Lung (tissue), 17 donors: ENCODE measurements at places on chromosomes 6 and 20. TPM values are rescaled to one million over a fixed set of nuclear protein-coding genes. Genes with fewer than 3 reads are reported as not detected.
A peak's percentile ranks its signal among the peaks of the same experiment; 100 is the strongest.

Gene FAM229B
- total RNA-seq = 26.2 TPM

- H3K27ac ChIP-seq = no peak overlapping the region
- H3K4me1 ChIP-seq = no peaks in the 10 kb centered on the region
- no peak overlapping the region for H3K4me3 ChIP-seq
- no peaks in the 10 kb centered on the region for H3K27me3 ChIP-seq
- DNase-seq = peak; percentile 81
Measured at GRCh38 chr6:65161661-65162060, 545.4 kb downstream of the EYS start.

- no peaks in the 10 kb centered on the region for H3K27me3 ChIP-seq
- peaks cover 3% of the 10 kb centered on the region for H3K36me3 ChIP-seq
- DNase-seq = peak; percentile 59
- H3K4me1 ChIP-seq = no peaks in the 10 kb centered on the region
Measured at GRCh38 chr6:145814035-145814500, 527 bp downstream of the FBXO30 start.

DNA sequence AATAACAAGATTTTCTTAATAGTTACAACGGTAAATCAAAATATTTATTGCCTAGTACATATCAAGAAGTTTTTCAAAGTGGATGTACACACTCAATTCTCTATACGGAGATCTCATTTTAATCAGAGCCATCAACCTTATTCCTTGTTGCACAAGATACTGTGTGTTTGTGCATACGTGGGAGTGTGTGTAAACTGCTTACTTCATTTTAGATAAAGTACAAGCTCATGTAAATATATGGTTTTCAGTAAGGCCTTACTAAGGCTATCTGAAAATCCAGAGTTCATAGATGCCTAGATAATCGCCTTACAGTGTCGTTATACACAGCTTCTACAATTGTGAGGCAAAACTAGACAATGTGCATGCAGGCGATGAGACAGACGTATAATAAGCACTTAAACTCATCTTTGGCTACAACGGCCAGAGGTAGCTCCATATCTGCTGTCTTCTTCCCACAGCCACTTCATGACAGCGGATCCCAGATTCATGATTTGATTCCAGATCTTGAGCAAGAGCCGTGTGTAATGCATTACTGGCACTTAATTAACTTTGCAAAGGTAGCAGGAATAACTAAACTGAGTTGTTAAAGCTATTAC lies 2.5 kb downstream of the PERP start:
- H3K36me3 ChIP-seq = no peaks in the 10 kb centered on the region
- H3K27ac ChIP-seq = no peak overlapping the region
- no peak overlapping the region for H3K4me3 ChIP-seq
- H3K27me3 ChIP-seq = no peaks in the 10 kb centered on the region

- H3K27ac ChIP-seq = no peak overlapping the region
- H3K4me3 ChIP-seq = no peak overlapping the region
- no peaks in the 10 kb centered on the region for H3K27me3 ChIP-seq
- H3K36me3 ChIP-seq = no peaks in the 10 kb centered on the region
- no peak for DNase-seq
- H3K4me1 ChIP-seq = no peaks in the 10 kb centered on the region
Measured at GRCh38 chr6:92681401-92681800, 738.0 kb downstream of the EPHA7 start.
